ENCODE measurements at places on chromosomes 12 and 14.

GRCh38 chr12:6223545-6223944 lies 23.3 kb downstream of the CD9 start:
- DNase-seq, result no peak

DNA sequence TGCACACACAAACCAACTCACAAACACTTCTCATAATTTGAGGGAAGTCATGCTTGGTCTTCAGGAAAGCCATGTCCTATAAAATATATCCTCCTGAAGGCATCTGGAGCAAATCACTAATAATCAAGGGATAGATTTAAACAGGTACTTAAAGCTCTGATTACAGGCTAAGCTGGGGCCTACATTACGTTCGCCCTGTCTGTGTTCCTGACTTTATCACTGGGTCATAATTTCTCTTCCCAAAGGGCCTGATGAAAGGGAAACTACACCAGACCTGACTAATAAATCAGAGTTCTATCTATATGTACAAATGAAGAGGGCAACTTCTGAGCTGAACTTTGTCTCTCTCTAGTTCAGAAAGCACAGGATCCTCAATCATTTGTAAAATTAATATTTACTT lies 43.9 kb upstream of the RASSF8 start:
- DNase-seq, result no peak

DNA sequence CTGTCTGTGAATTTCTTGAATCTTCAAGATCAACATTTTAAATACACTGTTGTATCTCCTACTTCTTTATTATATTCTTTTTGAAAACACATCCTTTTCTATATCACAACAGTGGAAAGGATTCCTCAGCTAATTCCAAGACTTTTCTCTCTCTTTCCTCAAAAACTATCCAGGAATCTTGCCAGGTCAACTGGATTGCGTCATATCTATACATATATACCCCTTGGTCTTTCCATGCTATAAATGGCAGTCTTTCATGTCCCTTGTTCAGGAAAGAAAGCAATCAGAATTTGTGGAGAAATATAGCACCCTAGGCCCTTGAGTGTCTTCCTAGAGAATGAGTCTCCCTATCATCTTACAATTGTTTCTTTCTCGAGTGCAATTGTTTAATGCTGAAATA lies 149.0 kb downstream of the KCNA5 start:
- DNase-seq, result no peak

GRCh38 chr12:59383079-59383822 lies 212.6 kb upstream of the SLC16A7 start:
- no peak for DNase-seq

- no peak for DNase-seq
These were observed 37.7 kb downstream of the NCOR2 start for GRCh38 chr12:124529565-124530276.

GRCh38 chr14:100281286-100282082 lies 24.8 kb downstream of the SLC25A29 start:
- no peak for DNase-seq

DNA sequence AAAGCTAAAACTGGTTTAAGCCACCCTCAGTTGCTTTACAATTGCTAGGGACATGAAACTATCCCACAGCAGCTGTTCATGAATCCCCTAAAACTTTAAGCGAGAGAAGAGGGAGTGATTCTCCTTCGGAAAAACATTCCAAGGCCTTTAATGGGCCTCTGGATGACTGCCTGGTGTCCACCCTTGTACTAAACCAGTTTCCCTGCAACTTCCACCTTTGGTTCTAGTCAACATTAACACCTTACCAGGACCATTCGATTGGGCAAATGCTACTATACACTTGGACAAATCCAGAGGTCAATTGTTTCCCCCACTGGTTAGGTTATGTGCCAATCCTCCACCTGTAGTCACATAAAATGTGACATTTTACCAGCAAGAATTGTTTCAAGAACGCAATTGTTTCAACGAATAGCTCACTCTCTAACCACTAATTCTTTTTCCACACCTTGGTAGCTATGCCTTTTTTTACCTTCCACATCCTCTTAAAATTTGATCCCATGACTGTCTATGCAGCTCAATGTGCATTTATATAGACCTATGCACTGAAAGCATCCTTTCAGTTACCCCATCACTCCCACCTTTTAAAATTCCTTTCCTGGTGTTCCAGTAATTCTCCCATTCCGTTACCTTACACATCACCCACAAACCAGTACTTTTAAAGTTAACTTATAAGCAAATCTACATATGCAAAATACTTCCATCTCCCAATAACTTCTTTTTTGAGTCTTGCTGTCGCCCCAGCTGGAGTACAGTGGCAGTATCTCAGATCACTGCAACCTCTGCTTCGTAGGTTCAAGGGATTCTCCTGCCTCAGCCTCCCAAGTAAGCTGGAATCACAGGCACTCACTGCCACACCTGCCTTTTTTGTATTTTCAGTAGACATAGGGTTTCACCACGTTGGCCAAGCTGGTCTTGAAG lies 3.6 kb downstream of the UBC start:
- no peak for DNase-seq

- DNase-seq, result no peak
These were observed 20.2 kb downstream of the KLHL28 start for GRCh38 chr14:44941591-44941990.

- DNase-seq, result no peak
These were observed 19.8 kb upstream of the MGP start for GRCh38 chr12:14905269-14906004.

- no peak for DNase-seq
These were observed 35.4 kb upstream of the EIF5 start for GRCh38 chr14:103298620-103299019.

DNA sequence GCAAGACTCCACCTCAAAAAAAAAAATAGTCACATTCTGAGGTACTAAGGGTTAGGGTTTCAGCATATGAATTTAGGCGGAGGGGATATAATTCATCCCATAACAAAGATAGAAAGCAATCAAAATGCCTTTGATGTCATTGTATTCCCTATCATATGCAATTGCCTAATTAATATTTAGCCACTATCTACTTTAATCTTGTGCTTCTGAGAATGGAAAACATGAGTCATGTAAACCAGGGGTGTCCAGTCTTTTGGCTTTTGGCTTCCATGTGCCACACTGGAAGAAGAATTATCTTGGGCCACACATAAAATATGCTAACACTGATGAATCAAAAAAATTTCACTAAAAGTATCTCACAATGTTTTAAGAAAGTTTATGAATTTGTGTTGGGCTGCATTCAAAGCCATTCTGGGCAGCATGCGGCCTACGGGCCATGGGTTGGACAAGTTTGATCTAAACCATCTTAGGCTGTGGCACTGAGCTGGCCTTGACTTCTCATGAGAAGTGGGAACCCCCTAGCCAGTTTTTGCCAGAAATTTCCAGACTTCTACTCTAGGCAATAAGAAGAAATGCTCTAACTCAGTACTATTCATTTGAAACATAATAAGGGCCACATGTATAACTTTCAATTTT lies 219.8 kb downstream of the PTPRO start:
- no peak for DNase-seq

- peak; percentile 18 for DNase-seq
These were observed 18.8 kb upstream of the GAS2L3 start for GRCh38 chr12:100554608-100555077.

DNA sequence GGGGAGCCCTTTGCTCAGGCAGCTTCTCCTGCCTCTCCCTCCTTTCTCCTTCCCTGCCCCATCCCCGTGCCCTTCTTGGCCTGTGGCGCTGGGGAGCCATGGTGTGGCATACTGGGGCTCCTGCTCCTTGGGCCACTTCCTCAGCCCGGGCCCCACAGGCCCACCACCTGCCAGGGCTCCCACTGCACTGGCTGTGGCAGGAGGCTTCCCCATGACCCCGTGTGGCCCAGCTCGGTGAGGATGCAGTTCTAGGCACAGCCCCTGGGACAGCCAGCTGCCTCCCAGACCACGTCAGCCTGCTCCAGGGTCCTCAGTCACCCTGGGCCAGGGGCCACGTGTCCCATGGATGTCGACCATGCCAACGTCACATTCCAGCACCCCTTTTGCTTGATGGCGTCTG lies 13.0 kb upstream of the AMN start:
- DNase-seq, result no peak

GRCh38 chr12:95796225-95796981 lies 5.8 kb upstream of the NTN4 start:
- DNase-seq, result no peak

GRCh38 chr14:37712976-37713431 lies 117.6 kb downstream of the TTC6 start:
- no peak for DNase-seq

DNA sequence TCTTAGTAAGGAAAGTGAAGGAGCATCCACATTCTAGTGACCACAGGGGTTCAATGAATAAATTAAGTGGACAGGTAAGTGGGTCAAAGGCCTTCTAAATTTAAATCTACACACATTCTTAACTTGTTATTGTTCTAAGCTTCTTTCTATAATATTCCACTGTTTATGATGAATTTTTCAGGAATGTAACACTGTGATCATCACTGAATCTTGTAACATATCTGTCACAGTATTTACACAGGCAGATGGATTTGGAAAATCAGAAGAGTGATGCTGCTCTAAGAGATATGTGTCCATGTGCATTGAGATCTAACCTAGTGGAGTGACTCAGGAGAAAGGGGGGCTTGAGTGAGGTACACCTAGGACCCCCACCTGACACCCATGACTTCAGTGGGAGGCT lies 115.4 kb upstream of the OVCH1 start:
- DNase-seq, result no peak

DNA sequence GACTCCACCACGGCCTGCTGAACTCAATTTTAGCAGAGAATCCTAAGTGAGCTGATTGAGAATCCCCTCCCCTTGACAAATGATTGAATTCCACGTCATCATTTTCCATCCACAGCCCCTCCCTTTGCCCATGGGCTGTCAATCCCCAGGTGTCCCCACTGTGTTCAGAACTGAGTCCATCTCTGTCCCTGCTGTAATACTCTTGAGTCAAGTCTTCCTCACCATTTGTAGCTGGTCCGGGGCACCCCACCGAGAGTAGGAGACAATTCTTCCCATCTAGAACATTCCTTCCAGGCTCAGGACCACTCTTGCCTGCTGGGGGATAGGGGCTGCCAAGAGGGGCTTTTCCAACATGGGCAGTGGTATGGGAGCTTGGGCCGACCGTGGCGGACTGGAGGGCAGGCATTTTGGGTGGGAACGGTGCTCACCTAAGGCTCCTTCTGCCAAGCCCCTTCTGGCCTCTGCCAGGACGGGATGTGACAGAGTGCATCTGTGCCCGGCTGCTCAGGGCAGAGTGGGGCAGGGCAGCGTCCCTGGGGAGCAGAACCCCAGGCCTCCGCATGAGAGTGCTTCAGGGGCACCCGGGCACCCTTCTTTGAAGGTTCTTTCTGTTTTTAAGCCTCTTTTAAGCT lies 218.1 kb upstream of the RTL1 start:
- no peak for DNase-seq

DNA sequence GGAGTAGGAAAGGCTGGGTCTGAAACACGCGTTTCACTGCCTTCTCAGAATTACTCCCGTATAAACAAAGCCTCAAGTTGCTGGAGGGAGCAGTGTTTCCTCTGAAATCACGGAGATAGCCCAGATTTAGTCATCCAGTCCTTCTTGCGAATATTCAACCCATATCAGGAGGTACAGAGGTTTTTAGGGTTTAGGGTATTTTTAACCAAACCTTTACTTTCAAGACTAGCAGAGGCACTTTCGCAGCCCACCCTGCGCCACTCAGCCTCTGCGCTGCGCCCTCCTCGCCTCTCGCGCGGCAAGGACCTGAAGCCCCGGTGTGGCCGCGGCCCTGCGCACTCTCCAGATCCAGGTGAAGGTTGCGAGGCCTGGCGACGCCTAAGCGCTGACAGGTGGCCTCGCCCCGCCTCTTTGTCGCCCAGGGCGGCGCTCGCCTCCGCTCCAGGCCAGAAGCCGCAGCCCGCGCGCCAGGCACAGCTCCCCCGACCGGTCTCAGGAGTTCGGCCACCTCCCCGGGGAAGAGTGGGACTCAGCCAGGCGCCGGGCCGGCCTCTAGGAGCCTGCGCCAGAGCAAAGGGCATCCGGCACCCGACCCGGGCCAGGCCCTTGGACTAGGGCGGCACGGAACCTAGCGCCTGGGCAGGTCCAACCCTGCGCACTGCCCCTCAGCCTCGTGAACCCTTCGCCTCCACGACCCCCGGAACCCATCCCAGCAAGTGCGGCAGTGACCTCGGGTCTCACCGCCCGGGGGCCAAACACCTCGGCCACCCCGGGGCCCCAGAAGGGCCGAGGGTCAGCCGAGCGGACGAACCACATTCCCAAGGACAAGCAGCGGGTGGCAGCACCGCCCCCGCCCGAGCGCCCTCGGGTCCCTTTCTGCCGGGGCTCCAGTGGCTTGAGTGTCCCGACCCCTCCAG lies 1.8 kb upstream of the SAMD4A start:
- peak; percentile 47 for DNase-seq

DNA sequence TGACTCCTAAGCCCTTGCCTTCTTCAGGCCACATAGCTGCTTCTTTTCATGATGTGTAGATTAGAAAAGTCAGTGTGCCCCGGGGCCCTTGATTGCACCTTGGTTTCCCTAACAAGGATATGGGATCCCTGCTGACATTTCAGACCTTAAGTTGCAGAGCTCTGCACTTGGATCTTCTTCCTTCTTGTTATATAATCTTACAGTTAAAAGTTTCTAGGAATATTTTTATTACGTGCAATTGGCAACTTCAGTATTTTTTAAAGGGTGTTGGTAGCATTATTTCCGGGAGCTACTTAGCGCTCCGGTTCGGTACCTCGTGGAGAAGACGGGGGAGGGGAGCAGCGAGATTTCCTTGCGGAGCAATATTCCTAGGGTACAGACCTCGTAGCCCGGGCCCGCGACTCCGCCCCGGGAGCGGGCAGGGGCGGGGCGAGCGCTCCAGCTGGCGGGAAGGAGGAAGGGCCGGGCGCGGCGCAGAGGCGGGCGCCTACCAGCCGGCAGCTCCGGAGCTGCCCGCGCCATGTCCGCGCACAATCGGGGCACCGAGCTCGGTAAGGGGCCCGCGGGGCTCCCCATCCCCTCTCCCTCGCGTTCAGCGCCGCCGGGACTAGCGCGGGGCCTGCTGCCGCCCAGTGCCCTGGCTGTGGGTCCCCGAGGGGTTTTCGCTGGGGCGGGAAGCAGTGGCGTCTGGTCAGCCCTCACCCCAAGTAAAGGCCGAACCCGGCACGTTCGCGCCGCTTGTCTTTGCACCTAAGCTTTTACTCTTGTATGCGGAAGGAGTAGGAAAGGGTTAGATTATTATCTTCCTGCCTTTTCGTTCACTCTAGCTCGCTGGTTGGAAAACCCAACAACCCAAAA lies at the start of gene DERA:
DERA (plus strand) TSS at position 469 of the 858 bp plus-strand sequence; CDS start at position 521, 52 bp downstream.
- DNase-seq, result peak; percentile 46

GRCh38 chr12:29781705-29782266 lies 2.0 kb downstream of the TMTC1 start:
- no peak for DNase-seq

GRCh38 chr12:26126340-26127284 lies 1.8 kb upstream of the BHLHE41 start:
- DNase-seq, result no peak

- no peak for DNase-seq
These were observed 3.5 kb upstream of the FAR2 start for GRCh38 chr12:29145372-29146170.

DNA sequence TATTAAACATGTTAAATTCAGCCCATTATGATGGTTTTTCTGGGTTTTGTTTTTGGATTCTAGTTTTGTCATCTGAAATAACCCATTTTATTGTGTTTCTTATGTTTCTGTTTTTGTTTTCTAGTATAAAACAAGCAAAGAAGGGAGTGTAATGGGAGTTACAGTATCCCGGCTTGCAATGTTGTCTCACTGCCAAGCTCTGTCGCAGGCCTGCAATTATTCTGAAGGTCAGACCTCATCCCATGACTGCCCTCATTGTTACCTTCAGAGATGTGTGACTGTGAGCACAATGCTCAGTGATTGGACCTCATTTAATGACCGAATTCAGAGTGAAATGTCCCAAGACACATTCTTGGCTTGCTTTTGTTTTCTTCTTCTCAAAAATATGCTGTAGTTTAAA lies 73.0 kb upstream of the ATF1 start:
- DNase-seq, result no peak

GRCh38 chr12:57518920-57519795 lies 1.2 kb downstream of the DDIT3 start:
- no peak for DNase-seq
